ENCODE measurements at places on chromosomes 7 and 10. TPM values are rescaled to one million over a fixed set of nuclear protein-coding genes. Genes with fewer than 3 reads are reported as not detected.
A peak's percentile ranks its signal among the peaks of the same experiment; 100 is the strongest.

DNA sequence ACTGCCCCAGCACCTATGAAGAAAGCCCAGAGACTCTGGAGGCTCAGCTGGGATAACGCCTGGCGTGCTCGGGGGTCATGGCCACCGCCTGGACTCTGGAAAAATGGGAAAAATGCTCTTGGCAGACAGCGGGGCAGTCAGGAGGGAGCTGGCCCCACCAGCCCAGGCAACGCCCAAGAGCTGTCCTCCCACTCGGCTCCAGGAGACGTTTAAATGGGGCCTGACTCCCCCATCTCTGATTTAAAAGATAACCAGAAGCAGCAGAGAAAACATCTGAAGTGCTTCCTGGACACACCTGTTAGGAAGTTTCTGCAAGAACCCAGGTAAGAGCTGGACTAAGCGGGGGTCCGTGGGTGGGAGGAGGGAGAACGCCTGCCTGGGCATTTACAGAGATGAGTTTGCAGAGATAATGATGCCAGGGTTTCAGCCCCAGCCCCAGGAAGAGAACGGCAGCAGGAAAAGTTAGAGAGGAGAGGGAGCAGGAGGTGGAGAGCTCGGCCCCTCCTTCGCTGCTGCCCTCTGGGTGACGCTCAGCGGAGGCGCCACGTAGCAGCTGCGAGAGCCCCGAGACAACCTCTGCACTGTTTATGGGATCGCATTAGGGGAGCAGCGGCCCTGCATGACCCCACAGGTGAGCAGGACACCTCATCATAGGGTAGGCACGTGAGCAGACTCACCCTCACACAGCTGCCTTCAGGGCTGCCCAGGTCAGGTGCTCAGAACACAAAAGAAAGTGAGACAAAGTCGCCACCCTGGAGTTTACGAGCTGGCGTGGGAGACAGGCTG, 83.5 kb upstream of the INSIG1 start:
- DNase-seq = no peak

- DNase-seq = peak; percentile 49
These were observed 19.8 kb downstream of the CREB5 start for GRCh38 chr7:28432105-28432504.

- DNase-seq = no peak
These were observed 43.5 kb downstream of the VTI1A start for GRCh38 chr10:112490545-112490944.

DNA sequence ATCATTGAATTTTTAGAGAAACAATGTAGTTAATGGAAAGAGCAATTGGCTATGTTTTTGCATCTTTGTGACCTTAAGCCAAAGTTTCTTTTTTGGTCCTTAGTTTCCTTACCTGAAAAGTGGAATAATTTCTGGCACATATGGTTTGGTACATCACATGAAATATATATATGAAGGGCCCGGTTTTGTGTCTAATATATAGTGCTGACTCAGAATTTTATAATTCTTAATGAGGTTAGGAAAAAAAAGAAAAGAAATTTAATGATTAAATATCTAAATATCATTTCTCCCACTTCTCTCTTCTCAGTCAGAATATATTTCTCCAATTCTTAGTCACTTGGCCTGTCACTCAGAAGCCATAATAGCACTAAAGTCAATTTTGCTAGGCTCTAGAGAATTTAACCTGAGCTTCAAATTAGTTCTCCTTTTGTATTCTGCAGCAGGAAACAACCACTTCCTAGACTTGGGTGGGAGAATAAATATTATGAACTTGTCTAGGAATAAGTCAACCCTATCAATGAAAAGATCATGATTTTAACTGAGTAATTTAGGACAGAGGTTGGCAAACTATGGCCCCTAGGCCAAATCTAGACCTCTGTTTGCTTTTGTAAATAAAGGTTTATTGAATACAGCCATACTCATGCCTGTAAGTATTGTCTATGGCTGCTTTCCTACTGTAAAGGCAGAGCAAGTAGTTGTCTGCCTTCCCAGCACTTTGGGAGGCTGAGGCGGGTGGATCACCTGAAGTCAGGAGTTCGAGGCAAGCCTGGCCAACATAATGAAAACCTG, 34.6 kb downstream of the PPP1R9A start:
- no peak for DNase-seq

GRCh38 chr10:117112220-117112619, 25.9 kb downstream of the VAX1 start:
- no peak for DNase-seq

DNA sequence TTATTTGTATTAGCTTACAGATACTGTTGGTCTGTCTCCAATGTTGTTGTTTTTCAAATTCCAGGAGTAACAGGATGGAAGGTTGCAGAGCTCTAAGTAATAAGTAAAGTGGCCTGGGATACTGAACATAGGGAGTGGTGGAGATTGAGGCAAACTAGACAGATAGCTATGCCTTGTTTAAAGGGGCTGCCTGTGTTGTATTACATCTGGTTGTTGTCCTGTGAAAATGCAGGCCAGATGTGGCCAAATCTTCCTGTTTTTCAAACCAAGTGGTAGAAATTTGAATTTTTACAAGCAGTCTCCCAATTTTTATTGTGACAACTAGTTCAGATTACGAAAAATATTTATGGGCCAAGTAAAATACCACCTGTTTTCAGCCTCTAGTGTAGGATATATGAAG, 33.5 kb downstream of the BICC1 start:
- no peak for DNase-seq

DNA sequence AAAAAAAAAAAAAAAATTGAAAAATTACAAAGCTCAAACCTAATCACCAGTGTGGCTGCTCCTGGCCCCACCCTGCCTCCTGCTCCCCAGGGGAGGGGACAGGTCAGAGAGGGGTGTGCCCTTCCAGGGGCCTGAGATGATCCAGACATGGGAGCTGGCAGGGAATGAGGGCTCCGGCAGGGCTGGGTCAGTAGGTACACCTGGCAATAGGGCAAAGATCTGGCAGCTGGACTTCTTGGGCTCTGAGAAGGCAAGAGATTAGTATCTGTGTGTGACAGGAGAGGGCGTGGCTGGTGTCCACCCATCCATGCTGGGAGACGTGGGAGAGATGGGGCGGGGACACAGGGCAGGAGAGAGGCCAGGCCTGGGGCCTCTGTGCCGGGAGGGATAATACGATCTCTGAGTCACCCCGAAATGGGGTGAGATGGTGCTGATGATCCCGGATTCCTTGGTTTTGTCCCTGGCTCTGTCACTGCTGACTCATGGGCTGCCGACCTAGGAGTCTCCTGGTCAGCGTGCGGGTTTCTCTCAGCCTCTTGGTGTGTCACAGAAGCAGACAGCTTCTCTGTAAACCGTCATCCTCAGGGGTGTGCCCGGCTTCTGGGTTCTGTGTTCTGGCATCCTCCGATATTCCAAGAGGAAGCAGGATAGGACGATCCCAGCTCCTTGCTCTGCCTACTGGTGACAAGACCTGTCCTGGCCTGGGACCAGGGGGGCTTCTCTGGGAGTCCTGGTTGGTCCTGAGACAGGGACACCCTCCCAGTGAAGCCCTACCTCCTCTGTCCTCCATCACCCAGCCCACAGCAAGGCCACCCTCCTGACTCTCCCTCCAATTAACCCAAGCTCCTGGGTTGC, 8.2 kb upstream of the CLDN4 start:
- DNase-seq = peak; percentile 78

Gene TMEM196
- not detected for polyA plus RNA-seq

DNA sequence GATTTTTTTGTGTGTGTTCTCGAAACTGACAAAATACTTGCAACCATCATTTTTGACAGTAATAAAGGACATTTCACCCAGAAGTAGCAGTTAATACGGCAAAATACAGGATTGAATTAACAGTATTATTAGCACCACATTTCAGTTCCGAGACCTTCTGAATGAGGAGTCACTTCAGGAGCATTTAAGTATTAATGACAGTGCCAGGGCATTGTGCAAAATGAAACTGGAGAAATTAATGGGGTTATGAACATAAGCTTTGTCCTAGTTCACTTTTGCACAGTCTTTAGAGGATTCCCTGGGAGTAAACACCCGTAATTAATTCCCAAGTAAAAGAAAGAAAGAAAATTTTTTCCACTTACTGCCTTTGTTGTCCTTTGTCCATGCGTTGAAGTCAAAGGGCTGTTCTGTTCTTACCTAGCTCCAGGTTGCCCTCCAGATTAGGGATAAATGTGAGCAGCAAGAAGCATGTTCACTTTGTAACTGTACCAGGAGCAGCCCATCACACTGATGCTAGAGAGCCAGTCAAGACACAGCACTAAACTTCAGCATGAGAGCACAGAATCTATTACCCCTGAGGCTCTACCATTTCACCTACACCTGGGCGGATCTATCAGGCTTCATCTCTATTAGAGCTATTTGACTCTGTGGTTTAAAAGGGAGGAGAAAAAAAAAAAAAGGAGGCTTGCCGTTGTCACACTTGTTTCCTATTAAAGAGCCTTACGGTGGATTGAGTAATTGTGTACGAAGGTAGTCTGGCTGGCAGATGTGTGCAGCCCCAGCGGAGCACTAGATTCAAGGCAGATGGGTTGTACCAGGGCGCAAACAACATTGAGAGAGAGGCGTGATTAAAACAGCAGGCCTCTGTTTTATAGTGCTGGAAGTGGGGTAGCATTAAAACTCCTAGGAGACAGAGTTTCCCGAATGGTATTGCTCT, 297.8 kb upstream of the SEMA3A start:
- DNase-seq = no peak

DNA sequence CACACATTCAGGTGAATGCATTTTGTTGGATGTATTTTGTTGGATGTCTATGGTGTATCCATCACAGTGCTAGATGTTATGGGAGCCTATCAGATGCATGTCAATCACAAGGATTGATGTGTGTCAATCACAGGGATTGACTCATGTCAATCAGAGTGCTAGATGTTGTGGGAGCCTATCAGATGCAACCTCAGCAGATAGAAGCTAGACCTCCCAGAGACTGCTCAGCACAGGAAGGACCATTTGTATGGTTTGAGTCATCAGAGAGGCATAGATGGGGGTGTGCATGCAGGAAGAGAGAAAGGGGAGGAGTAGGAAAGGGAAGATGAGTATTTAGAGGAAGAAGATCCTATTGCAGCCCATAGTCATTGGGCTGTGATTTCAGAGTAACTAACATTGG, 48.3 kb upstream of the PITRM1 start:
- DNase-seq = no peak

DNA sequence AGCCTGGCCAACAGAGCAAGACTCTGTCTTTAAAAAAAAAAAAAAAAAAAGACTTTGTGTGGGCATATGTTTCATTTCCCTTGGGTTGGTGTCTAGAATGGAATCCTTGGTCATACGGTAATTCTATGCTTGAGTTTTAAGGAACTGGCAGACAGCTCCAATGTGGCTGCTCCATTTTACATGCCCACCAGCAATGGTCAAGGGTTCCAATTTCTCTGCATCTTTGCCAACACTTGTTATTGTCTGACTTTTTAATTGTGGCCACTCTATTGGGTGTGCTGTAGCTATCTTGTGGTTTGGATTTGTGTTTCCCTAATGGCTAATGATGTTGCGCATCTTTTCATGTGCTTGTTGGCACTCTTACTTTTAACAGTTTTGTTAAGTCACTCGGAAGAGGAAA, 57.6 kb downstream of the BRI3 start:
- no peak for DNase-seq

Measured in psoas muscle (tissue), 8 donors.